ENCODE measurements at places on chromosomes 3 and 15.

DNA sequence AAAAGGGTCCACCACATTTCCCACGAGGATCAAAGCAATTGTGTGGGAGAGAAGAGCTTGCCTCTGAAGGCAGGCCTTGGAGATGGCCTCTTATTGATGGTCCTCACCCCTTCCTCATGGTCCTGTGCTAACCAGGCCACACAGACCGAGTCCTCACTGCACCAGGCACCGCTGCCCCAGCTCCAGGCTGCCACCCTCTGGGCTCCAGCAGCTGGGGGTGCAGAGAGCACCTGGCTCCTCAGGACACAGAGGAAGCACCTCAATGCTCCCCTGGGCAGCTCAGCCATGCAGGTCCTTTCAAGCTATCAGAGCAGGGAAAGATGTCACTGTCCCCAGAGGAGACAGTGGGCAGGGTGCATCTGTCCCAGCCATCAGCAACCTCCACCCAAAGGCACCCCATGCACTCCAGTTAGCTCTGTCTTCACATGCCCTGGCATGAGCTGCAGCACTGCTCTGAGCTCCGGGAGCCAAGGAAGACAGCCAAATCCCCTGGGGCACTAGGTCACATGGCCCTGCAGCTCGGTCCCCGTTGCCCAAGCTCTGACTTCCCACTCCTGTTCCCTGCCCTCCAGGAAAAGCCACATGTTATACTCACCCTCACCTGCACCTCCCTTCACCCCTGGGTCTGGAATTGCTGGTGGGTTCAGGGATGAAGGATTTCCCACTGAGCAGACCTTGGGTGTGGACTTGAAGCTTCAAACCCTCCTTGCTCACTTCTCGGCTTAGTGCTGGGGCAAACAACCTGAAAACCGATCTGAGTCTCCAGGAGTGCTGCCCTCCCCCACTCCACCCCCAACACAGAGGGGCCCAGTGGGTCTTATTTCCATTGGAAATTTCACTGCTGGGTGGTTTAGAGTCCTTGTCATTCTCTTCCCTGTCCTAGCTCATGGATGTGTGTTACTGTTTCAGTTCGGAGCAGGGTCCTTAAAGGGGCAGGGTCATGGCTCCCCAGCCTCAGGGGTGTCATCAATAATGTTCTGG lies 32.6 kb downstream of the ALS2CL start:
- DNase-seq: no peak

GRCh38 chr3:195918176-195918575 lies 9.8 kb upstream of the TNK2 start:
- no peak for DNase-seq

DNA sequence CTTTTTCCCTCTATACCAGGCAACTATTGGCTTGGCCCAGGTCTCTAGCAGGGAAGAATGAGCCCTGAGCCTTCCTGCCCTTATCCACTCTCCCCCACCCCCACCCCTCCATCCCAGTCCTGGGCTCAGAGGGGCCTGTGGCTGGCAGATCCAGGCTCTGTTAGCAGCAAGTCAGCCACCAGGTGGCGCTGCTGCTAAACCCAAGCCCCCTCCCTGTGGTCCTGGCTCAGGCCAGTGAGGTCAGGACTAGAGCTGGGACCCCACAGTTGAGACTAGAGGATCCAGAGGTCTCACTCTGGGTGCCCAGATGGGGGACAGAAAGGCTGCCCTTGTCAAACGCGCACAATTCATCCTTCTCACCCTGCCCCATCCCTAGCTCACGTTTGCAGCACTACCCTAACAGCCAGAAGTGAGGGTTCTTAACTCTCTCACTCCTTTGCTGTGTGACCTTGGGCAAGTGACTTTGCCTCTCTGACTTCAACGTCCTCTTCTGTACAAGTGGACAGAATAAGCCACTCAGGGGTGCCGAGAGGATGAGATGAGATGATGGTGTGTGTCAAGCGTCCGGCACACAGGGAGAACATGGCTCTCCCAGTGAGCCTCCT lies 46.8 kb upstream of the SLC6A1 start:
- peak; percentile 70 for DNase-seq

DNA sequence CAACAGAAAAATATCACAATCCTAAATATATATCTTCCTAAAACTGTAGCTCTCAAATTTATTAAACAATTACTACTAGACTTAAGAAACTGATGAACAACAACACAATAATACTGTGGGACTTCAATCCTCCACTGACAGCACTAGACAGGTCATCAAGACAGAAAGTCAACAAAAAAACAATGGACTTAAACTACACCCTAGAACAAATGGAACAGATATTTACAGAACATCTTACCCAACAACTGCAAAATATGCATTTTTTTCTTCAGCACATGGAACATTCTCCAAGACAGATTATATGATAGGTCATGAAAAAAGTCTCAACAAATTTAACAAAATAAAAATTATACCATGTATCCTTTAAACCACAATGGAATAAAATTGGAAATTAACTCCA lies 133.4 kb downstream of the PLCH1 start:
- no peak for DNase-seq

DNA sequence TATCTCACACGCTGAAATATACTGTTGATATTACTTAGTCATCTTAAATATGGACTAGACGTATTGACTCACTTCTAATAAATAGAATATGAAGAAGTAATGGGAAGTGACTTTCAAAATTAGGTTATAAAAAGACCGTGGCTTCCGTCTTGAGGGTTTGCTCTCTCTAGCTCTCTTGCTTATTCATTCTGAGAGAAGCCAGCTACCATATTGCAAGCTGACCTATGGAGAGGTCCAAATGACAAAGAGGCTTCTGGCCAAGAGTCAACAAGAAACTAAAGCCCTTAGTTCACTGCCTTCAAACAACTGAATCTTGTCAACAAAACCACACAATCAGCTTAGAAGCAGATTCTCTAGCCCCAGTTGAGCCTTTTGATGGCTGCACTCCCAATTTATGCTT lies 46.1 kb downstream of the SLC9C1 start:
- DNase-seq: no peak

DNA sequence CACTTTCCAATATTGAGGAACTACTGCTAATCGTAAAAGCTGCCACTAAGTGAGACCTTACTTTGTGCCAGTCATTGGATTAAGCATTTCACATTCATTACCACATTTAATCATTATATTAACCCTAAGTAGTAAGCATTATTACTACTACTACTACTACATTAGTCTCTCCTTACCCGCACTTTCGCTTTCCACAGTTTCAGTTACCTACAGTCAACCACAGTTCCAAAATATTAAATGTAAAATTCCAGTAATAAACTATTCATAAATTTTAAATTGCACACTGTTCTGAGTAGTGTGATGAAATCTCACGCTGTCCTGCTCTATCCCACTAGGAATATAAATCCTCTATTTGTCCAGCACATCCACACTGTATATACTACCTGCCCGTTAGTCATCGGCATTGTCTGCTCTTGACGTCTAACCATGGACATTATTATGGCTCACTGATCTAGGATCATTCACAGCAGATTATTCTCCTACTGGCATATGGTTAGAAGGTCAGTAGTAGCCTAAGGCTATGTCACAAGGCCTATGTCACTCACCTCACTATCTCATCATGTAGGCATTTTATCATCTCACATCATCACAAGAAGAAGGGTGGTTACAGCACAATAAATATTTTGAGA lies 121.1 kb downstream of the GSK3B start:
- DNase-seq: no peak

- DNase-seq: no peak
These were observed 123.3 kb upstream of the CTNNB1 start for GRCh38 chr3:41075975-41076374.

GRCh38 chr3:109355625-109356441 lies 18.5 kb upstream of the DPPA4 start:
- no peak for DNase-seq
